ENCODE measurements at places on chromosomes 2 and 18. TPM values are rescaled to one million over a fixed set of nuclear protein-coding genes. Genes with fewer than 3 reads are reported as not detected.

Gene OR6B2
- polyA plus RNA-seq: not detected

Gene DNAJC5G
- 2.3 TPM for polyA plus RNA-seq

Gene KCNG2
- not detected for polyA plus RNA-seq

Gene REG3A
- 67.5 TPM for polyA plus RNA-seq

DNA sequence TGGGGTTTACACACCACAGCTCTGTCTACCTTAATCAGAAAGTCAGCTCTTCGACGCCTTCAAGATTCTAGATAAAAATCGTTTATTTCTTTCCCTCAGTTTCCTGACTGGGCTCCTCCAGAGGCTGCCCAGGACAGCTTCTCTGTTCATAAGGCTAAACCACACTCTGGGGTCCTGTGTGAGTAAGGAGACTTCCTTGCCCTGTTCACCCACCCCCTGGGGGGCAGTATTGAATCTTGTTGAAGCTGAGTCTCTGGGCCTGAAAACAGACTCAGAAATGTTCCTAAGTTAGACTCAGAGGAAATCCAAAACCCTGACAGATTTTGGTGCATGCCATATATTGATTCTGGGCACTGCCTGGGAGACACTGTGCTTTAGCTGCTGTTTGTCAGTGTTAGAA, 43.0 kb downstream of the G6PC2 start:
- no peak for DNase-seq
- no peaks in the 10 kb centered on the region for H3K27me3 ChIP-seq
- no peak overlapping the region for H3K27ac ChIP-seq
- no peaks in the 10 kb centered on the region for H3K4me1 ChIP-seq
- no peaks in the 10 kb centered on the region for H3K36me3 ChIP-seq

DNA sequence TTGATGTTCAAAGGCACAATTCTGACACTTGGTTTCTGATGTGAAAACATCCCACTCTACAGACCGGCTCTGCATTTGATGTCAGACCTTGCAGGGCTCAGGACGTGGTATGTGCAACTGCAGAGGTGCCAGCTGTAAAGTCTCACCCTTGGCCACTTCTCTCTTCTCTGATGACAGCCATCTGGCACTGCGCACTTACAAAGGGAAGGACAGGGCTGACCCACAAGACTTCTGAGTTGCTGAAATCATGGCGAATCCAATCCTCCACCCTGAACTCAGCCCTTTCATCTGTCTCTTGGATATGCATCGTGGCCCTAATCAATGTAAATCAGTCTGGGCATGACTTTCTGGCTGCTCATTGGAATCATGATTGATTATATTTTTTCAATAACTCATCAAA, 82.5 kb downstream of the SEPTIN10 start:
- H3K4me1 ChIP-seq: no peaks in the 10 kb centered on the region
- no peak overlapping the region for H3K27ac ChIP-seq
- no peaks in the 10 kb centered on the region for H3K27me3 ChIP-seq
- no peak overlapping the region for H3K4me3 ChIP-seq
- no peak for DNase-seq
- no peaks in the 10 kb centered on the region for H3K36me3 ChIP-seq

GRCh38 chr2:96874198-96874831, 4.4 kb upstream of the SEMA4C start:
- H3K27ac ChIP-seq: no peak overlapping the region
- H3K27me3 ChIP-seq: no peaks in the 10 kb centered on the region
- no peaks in the 10 kb centered on the region for H3K36me3 ChIP-seq
- DNase-seq: no peak

GRCh38 chr2:215277944-215278343, 33.9 kb upstream of the ATIC start:
- no peak for DNase-seq
- no peaks in the 10 kb centered on the region for H3K4me1 ChIP-seq
- no peak overlapping the region for H3K27ac ChIP-seq

DNA sequence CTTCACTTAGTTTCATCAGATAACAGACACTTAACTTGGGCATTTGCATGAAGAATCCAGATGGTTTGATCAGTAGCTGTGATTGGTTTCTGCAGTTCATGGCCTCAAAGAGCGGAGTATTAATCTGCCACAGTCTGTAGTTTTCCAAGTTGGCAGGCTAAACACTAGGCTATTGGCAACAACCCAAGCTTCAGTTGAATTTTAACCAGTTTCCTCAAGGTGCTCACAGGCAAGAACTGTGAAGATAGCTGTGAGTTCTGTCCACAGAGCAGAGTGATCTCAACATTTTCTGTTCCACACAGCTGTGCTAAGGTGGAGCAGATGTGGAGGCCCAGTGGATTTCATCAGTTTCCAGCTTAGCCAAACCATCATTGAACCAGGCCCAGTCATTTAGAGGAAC, 469.5 kb upstream of the LINC00305 start:
- H3K4me1 ChIP-seq: no peaks in the 10 kb centered on the region
- H3K36me3 ChIP-seq: no peaks in the 10 kb centered on the region
- no peak overlapping the region for H3K4me3 ChIP-seq
- H3K27ac ChIP-seq: no peak overlapping the region
